ENCODE measurements at places on chromosomes 6 and 20.

DNA sequence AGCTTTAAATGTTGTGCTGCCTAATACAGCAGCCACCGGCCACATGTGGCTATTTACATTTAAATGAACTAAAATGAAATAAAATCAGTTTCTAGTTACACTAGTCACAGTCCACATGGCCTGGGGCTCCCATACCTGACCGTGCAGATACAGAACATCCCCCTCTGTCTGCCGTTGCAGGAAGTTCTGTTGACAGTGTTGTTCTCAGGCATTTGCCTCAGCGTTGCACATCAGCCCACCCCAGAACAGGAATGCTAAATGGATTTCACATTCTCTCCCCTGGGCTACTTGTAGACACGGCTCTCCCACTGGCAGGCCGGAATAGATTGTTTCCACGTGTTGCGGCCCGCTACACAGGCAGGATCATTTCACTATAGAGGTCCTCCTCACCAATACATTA is 26.3 kb downstream of the JAG1 start:
- DNase-seq = no peak

- peak; percentile 69 for DNase-seq
Measured at GRCh38 chr20:6008254-6008653, 45.6 kb downstream of the LRRN4 start.

DNA sequence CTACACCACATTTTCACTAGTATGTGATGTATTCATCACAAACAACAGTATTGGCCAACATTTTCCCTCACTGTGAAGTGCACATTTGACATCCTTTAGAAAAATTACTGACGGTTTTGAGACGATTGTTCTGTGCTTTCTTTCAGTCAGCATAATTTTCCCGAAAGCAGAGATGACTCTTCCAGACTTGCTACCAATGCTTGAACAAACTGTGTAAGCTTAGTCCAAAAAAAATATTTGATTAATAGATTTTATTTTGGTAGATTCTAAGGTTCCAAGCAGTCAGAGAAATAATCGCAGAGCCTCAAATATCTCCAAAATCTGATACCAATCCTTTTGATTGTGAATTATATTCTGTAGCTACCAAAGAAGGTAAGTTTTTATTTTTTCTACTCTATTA is 151.1 kb upstream of the ESR1 start:
- no peak for DNase-seq

- DNase-seq = no peak
Measured at GRCh38 chr6:57207872-57208271, 14.2 kb downstream of the RAB23 start.

DNA sequence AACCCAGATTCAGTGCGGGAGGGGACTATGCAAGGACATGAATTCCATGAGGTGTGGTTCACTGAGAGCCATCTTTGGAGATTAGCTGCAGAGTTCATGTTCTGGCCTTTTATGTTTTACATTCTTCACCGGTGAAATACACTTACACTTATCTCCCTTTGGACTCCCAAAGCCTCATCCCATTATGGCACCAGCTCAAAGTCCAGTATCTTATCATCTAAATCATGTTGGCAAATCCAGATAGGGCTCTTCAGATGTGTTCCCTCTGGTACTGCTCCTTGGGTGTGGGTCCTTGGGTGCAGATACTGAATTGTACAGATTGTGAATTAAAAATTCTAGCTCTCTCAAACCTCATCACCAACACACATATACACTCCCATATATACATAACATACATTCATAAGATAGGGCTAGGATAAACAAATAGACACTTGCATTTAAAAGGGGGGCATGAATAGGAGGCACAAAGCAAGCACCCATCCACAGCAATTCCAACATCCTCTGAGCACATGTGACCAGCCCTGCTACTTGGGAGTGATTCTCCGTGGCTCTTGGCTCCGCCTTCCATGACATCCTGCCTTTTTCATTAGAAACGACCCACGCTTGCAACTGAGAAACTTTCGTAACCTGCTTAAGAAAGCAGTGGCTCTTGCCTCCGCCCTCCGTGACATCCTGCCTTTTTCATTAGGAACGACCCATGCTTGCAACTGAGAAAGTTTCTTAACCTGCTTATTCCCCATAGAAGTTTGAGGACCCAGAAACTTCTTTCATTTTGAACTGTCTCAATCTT is 53.6 kb upstream of the LRRC1 start:
- no peak for DNase-seq

DNA sequence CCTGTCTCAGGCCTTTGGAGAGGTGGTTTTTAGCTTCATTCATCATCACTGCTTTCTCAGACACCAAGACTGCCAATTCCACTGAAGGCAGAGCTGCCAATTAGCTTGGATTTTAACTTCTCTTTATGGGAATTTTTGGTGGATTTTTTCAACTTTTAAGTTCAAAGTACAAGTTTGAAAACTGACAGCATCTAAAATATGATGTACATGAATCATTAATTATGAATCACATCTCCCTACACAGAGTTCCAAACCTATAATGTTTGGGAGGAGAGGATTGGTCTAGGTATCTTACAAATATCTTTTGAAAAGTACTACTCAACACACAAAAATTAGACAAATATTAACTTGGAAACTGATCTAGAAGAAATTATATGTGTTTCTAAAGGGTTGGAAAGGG is 25.5 kb downstream of the CNKSR3 start:
- DNase-seq = no peak

DNA sequence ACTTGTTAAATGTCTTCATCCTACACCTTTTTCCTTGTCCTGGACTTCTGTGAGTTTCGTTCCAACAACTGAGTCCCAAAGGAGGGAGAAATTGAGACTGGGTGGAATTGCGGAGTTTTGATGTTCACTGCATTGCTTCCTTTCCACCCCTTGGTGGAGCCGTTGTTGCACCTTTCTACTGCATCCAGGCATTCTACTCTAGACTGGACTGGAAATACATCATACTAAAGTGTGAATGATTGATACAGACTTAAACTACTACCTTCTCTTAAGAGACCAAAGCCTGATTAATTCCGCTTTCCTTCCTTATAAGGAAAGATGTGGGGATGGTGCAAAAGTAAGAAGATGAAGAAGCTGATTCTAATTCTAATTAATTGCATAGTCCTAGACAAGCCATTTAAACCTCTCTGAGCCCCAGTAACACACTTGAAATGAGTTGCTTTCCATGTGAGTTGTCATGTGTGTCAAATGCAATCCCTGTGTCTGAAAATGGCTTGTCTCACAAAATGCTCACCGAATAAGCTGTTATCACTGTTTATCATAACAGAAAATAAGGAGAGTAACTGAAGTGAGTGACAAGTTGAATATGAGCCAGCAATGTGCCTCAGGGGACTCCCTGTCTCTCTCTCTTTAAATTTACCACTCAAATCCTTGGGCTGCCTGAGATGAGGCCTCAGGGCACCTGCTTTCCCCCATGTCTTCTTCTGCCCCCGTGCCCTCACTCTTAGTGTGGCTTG is 338.3 kb upstream of the CHD6 start:
- no peak for DNase-seq

DNA sequence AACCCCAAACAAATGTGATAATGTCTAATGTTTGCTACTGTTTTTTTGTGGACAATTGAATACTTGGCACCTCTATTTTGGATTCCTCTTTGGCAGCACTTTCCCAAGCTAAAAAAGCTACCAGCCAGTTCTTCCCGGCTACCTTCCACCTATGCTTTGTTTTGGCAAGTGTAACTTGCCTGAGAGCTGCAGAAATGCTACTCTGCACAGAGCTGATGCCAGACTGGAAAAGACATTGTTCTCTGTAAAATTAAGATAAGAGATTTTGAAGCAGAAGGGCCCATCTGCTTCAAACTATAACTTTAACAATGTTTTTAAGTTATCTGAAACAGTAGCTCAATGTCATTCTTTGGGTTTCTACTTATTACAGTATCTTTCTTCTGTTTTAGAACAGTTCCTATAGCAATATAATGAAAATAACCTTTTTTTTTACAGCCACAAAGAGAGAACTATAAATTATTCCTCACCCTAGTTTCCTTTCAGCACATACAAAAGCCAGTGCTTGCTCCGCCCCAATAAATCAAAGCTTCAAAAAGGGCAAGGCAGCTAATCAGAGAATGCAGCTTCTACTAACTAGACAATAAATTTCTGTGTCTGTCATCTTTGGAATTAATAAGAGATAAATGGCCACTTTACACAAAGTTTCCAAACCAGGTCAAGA is 183.1 kb downstream of the UBE3D start:
- DNase-seq = no peak

DNA sequence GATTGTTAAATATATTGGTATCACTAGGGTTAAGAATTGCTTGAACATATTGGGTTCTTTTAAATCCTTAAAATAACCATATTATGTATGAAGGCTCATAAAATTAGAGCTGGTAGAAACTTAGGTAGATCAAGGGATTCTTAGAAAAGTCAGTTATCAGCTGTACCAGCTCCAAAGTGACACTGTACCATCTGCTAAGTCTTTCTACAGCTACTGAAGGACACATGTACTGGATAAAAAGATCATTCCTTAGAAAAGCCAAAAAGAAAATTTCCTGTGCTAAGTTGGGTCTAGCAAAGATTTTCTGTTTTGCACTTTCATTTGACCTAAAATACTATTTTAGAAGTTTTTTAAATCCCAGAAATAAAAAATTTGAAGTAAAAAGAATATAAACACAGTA is 130.4 kb downstream of the CD164 start:
- DNase-seq = no peak

DNA sequence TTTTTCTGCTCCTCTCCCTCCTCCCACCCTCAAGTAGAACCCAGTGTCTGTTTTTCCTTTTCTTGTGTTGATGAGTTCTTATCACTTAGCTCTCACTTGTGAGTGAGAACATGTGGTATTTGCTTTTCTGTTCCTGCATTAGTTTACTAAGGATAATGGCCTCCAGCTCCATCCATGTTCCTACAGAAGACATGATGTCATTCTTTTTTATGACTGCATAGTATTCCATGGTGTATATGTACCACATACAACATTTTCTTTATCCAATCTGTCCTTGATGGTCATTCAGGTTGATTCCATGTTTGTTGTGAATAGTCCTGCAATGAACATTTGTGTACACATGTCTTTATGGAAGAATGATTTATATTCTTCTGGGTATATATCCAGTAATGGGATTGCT is 81.0 kb downstream of the TOX2 start:
- no peak for DNase-seq

GRCh38 chr20:24955045-24955444 is 6.0 kb downstream of the CST7 start:
- no peak for DNase-seq

GRCh38 chr20:50415516-50416268 is 94.5 kb upstream of the PTPN1 start:
- DNase-seq = peak; percentile 83

DNA sequence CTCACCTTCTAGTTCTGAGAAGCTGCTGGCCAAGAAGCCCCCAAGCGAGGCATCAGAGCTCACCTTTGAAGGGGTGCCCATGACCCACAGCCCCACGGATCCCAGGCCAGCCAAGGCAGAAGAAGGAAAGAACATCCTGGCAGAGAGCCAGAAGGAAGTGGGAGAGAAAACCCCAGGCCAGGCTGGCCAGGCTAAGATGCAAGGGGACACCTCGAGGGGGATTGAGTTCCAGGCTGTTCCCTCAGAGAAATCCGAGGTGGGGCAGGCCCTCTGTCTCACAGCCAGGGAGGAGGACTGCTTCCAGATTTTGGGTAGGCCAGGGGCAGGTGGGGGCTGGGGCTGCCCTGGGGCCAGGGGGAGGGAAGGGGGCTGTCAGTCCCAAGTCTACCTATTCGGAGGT is 2.3 kb downstream of the MYLK2 start:
- DNase-seq = no peak

DNA sequence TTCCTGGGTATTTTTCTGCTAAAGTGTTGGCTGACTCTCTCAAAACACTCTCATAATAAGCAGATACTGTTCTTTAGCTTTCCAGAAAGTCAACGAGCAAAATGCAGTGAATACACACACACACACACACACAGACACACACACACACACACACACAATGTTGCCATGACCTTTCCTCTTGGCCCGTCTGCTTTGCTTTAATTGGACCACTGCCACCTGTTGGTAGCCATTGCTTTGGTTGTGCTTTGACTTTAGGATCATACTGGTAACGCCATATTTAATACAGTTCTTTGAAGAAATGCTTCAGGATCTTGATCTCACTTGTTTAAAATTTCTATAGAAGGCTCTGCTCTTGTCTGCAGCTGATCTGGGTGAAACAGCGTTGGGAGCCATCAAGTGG is 4.4 kb downstream of the FIG4 start:
- no peak for DNase-seq

DNA sequence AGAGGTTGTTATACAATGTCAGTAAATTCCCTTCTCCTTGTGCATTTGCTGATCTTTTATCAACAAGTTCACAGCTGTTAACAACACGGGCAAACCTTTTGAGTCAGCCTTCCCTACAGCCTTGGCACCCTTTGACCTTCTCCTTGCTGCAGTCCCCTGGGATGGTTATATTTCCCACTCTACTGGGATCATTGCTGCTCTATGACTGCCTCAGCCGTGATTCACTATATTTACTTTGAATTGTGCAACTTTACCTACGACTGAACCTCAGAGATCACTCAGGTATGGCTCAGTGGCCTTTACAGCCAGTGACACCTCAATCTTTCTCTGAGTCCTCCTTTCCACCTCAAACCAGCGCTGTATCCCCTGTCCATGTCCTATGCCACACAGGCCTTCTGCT is 1293.3 kb downstream of the EPHA7 start:
- DNase-seq = no peak

- DNase-seq = no peak
Measured at GRCh38 chr20:23180451-23180921, 94.4 kb upstream of the CD93 start.

DNA sequence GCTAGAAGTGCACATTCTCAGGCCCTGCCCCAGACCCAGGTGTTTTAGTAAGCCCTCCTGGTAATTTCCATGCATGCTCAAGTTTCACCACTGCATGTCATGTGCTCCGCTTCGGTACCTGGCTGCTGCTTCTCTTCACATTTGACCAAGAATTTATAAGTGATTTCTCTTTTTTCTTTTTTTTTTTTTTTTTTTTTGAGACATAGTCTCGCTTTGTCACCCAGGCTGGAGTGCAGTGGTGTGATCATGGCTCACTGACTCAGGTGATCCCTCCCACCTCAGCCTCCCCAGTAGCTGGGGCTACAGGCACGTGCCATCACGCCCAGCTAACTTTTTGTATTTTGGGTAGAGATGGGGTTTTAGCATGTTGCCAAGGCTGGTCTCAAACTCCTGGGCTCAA is 16.0 kb downstream of the TM9SF4 start:
- DNase-seq = no peak

DNA sequence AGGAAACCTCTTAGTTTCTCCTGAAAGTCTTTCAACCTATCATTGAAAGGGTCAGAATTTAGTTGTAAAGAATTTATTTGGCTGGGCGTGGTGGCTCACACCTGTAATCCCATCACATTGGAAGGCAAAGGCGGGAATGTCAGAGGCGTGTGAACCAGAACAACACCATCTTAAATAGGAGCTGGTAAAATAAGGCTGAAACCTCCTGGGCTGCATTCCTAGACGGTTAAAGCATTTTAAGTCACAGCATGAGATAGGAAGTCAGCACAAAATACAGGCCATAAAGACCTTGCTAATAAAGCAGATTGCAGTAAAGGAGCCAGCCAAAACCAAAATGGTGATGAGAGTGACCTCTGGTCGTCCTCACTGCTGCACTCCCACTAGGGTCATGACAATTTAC is 29.6 kb downstream of the OR2B2 start:
- DNase-seq = no peak

GRCh38 chr6:25155211-25155610 is 124.0 kb upstream of the CARMIL1 start:
- no peak for DNase-seq

All from NCI-H460 (cell line).